AG09309 (cell line): ENCODE measurements at places on chromosomes 1 and 21.

DNA sequence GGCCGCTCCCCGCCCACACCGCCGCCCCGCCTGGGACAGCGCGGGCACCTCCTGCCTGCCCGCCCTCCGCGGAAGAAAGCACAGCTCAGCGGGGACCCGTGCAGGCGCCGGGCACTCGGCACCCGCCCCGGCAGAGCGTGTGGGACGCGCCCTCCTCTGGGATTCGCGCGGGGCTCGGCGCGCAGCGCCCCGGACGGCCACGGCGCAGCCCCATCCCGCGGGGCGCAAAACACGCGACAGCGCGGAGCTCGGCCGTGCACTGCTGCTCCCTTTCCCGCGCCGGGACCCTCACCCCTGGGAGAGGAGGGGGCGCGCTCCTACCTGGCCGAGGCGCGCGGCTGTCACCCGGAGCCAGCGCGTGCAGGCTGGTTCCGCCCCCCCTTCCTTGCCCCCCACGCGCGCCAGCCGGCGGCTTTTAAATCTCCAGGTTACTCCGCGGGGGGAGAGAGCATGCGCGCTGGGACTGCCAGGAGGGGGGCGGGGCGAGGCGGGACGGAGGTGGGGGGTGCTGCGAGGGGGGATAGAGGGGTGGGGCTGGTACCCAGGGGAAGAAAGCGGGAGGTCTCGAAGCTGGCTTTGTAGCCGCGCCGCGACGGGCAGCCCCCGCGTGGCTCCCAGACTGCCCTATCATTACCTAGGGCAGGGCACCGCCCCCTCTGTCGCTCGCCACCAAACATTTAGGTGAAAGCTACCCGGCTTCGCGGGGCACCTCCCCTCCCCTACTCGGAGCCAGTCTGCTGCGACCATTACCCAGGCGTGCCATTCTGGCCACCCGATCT, at the start of gene SLC45A3:
SLC45A3 (minus strand) TSS at position 437 of the 779 bp plus-strand sequence. CDS start 15,853 bp downstream, outside the sequence.
- no peak for DNase-seq

- DNase-seq = no peak
Measured at GRCh38 chr21:45176141-45176540, 101.8 kb downstream of the ADARB1 start.

DNA sequence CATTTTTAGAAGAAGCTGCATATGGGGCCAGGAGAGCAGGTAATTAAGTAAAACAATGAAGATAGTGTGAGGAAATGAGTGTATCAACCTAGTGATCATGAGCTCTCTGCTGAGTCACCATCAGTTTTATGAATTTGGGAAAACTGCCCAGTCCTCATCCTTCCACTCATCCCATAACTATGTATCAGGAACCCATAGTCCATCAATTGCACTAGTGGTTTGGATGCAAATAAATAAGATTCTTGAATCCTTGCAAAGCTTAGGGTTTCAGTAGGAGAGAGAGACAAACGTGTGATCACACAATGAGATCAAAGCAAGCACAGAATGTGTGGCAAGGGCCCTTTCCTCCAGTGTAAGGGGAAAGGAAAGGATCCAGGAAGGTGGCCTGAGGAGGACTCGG, 145.6 kb downstream of the ZZZ3 start:
- DNase-seq = peak; percentile 95

GRCh38 chr1:21165076-21165475, 11.6 kb downstream of the EIF4G3 start:
- no peak for DNase-seq

- DNase-seq = no peak
Measured at GRCh38 chr1:63795455-63795854, 21.6 kb downstream of the ROR1 start.

GRCh38 chr1:78678324-78678723, 28.7 kb downstream of the IFI44 start:
- DNase-seq = no peak

DNA sequence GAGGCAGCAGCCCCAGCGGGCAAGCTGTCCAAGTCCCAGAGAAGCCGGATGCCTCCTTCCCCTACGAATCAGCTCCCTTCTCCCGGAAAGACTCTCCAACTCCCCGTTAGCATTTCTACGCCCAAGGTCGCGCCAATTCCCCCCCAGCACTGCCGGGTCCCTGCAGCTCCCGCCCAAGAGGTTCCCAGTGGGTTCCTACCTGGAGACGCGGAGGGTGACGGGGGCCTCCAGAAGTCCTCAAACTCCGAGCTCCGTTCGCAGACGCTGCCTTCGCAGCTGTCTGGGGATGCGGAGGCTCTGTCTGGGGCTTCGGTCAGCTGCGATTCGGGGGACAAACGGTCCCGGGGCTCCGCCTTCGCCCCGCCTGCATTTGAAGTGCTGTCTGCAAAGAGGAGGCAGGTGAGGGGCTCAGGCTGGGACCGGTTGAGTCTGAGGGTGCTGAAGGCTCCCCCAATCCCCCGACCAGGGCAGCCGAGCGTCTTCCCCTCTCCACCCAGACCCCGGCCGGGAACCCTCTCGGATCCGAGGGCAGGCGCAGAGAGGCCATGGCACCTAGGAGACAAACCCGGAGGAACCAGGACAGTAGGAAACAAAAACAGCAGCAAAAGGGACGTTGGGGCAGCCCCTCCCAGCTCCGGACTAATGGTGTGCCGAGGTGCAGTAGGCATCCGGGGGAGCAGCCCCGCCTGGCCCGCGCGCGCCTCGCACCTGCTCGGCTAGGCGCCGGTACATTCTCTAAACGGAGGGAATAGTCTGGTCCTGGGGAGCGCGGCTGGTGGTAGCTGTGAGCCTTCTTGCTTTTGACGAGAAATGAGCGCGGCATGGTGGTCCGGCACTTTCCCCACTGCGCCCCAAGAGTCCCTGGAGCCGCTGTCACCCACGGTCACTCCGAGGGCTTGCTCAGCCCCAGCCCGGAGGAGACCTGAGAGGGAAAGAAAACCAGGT, 3.8 kb downstream of the GFI1 start:
- DNase-seq = no peak

GRCh38 chr21:42027822-42028765, 17.9 kb upstream of the ZBTB21 start:
- no peak for DNase-seq

- no peak for DNase-seq
Measured at GRCh38 chr1:157004327-157004726, 41.2 kb downstream of the ARHGEF11 start.

- DNase-seq = no peak
Measured at GRCh38 chr1:9510130-9510529, 29.1 kb upstream of the SLC25A33 start.

- DNase-seq = no peak
Measured at GRCh38 chr1:2492091-2492490, 16.0 kb downstream of the PLCH2 start.

GRCh38 chr21:36149788-36150711, 6.6 kb upstream of the DOP1B start:
- no peak for DNase-seq

DNA sequence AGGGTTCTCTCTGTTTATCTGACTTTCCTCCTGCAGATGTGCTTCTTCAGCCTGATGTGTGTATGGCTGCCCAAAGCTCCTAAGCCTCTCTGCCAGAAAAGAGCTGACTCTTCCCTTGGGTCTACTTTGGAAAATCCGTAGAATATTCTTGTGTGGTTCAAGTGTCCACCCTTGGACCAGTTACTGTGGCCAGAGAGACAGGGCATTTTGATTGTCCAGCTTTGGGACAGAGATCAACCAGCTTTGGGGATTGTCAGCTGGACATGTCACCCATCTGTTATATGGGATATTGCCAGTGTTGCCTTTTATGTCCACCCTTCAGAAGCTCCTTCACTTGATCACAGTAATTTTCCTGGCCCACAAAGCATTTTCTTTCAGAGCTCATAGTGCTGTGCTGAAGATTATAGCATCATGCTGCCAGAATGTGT, 126.2 kb upstream of the L1TD1 start:
- DNase-seq = no peak
